ENCODE measurements at places on chromosomes 4 and X.

GRCh38 chr4:151100531-151100930, 1.1 kb downstream of the RPS3A start:
- no peak for DNase-seq

DNA sequence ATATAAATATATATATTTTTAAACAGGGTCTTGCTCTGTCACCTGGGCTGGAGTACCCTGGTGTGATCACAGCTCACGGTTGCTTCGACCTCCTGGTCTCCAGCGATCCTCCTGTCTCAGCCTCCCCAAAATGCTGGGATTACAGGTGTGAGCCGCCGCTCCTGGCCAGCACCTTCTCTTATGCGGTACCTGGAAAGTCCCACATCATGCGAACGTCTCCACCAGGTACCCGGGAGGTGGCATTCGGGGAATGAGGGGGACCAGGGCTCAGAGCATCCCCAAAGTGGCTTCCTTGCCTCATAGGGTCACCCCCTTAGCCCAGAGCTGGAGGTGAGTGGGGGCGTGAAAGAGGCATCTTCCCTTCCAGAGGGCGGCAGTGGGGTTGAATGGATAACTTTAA, 84.0 kb upstream of the PPP2R3B start:
- DNase-seq: no peak

DNA sequence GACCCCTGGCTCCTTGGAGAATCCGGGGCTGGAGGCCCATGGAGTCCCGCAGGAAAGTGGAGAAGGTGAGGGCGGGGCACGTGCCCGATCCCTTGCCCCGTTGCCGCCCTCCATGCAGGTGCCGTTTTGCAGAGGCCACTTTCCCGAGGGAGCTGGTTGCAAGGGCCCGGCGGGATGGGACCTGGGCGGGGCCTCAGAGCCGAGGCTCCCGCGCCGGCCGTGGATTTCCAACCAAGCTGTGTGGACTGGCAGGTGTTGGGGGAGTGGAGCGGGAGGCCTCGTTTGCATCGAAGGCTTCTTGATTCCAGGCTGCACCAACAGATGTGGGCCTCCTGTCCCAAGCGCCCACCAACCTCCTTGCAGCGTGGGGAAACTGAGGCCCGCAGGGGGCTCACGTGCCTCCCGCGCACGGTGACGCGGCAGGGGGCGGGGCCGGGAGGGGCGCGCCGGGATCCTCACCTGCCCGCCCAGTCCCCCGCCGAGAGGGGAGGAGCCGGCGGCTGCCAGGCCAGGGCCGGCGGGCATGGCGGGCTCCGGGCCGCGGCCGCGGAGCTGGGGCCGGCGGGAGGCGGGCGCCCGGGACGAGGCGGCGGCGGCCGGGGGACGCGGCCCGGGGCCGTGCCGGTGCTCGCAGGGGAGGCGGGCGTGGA, 24.9 kb downstream of the SH3BP2 start:
- DNase-seq: no peak

GRCh38 chrX:134868771-134869495, 121.9 kb upstream of the SMIM10 start:
- DNase-seq: no peak

- DNase-seq: no peak
Measured at GRCh38 chr4:891747-892146, 40.4 kb downstream of the GAK start.

GRCh38 chr4:169099771-169100180, 89.7 kb upstream of the CBR4 start:
- DNase-seq: no peak

DNA sequence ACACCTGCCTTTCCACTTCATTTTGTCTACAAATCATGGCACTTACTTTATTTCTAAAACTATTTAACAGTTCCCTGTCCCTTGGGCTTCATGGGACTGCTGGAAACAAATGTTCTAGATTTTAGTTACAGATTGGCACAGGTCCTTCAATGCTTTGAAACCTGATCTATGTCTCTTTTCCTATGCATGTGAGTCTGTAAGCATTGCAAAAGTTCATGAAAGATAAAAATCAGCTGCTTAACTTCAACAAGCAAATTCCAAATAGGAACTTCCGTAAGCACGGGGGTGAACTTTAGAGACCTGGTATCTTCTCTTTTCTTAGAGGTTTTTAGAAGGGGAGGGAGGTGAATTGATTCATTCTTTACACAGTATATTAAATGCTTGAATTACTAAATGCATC, 9.5 kb downstream of the LGI2 start:
- DNase-seq: no peak

DNA sequence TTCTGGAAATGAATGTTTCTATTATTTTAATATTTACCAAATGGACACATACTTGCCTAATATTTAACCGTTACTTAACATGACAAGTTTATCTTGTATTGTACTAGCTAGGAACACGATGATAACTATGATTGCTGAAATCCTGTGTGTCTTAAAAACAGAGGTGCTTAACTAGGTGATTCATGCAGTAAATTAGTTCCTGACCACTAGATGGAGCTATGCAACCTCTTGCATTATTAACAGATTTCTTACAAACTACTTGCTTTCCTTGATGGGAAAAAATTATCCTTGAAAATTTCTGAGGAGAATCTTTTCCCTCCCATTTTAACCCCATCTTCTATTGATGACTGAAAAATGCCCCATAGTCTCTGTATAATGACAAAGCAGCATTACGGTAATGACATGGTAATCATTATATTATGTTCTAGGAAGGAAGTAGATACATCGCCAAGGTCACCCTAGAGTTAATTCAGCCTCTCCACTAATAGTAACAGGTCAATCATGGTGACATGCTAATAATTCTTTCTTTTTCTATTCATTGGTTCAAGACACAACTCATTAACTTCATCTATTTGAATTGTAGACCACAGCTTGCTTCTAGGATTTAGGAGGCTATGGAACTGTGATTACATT, 844.2 kb downstream of the RAPGEF2 start:
- DNase-seq: no peak

DNA sequence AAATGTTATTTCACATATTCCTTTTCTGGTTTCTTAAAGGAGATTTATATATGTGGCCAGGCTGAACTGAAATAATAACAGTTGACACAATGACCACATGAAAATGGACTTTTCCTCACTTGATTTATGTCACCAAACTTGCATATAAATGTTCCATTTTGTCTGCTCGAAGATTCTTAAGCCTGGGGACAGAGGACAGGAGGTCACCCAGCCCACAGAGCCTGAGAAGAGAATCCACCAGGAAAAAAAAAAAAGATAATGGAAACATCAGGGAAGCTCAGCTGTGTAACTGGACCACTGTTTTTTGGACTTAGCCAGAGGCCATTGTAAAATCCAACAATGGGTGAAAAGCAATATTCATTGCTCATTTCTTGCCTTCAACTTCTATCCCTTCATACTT, 359.0 kb upstream of the FGF16 start:
- DNase-seq: no peak

- DNase-seq: no peak
Measured at GRCh38 chrX:135632353-135632752, 81.1 kb upstream of the CT45A1 start.

GRCh38 chrX:11781133-11781532, 23.1 kb downstream of the MSL3 start:
- no peak for DNase-seq

DNA sequence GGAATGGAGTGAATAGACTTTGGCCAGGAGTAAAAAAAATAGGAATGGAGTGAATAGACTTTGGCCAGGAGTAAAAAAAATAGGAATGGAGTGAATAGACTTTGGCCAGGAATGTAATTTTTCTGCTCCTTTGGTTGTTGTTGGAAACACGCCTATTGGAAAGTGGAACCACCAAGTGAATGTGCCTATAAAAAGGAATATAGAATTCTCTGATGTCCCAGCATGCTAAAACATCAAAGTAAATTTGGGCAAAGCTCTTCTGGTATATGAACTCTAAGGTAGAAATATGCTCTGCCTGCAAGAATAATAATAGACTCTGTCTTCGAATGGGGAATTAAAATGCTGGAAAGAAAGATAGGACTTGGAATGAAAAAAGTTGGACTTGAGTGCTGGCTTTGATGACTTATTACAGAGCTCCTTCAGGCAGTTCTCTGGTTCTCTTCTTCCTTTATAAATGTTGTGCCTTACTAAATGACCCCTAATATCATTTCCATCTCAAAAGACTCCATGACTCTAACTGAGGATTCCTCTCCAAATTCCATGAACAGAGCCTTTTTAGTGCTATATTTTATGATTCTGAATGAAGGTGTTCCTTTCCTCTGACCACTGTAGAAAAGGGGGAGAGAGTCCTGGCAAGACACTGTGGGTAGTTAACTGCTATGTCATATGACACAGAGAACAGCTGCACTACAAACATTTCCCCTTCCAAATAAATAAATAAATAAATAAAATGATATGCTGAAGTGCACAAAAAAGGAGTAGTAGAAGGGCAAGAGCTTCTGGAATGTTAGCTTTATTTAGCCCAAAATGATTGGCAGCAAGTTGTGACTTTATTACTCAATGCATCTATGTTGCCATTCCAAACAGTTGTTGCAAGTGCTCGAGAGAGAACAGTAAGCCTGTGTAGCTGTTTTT, 13.5 kb upstream of the GBA3 start:
- DNase-seq: no peak

DNA sequence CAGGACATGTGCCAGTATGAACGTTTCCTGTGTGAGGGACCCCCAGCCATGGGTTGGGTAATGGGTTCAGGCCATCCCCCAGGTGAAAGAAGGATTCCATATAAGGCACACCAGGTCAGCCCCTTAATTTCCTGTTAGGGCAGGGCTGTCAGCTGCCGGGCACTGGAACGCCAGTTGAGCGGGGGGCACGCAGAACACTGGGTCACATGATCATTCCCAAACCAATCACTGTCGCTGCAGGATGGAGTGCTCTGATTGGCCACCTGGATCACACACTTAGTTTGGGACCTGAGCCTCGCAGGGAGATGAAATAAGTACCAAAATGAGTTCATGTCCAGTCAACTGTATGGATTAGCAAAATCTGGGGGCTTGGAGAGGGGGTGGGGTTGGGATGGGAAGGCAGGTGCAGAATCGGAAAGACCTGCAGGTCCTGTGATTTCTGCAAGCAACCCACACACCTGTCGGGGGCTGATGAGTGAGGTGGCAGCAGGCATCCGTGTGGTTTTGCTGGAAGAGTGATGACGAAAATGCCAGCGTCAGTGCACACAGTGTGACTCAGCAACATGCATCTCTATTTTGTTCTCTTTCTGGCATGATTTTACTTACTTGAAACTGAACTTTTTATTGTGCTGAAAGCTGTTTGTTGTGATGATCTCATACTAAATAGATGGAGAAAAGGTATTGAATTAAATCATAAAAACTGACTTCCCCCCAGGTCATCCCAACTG, 32.2 kb downstream of the RNF212 start:
- DNase-seq: no peak

DNA sequence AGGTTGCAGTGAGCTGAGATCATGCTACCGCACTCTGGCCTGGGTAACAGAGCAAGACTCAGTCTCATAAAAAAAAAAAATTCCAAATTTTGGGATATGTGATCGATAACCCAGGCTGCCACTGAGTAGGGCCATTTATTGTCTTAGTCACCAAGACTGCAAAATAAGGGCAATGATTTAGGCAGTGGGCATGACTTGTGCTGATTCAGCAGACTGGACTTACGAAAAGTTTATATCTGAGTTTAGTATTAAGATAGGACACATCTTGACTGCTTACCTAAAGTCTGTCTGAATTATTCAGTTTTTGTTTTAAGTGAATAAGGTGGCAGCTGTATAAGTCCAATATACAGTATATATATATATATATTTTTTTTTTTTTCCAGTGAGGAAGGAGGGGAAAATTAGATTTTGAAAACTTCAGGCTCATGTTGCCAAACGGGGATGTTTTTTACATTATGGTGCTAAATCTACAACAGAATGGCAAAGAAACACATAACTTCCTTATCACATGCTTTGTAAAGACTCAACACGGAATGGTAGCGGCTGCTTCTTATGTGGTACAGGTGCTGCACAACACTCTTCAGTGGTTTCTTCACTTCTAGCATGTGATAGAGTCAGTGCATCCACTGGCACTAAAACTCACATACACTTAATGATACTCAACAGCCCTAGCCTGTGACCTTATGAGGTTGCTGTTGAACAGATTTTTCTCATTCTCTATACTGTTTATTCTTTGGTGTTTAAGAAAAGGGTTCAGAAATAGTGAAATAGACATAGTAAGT, 6.5 kb downstream of the TEX13D start:
- no peak for DNase-seq

GRCh38 chrX:34917146-34917545, 25.4 kb upstream of the FAM47B start:
- no peak for DNase-seq

GRCh38 chrX:49701323-49701722, 5.5 kb upstream of the PAGE1 start:
- DNase-seq: no peak

- no peak for DNase-seq
Measured at GRCh38 chrX:97564496-97564895, 680.8 kb downstream of the RPA4 start.

DNA sequence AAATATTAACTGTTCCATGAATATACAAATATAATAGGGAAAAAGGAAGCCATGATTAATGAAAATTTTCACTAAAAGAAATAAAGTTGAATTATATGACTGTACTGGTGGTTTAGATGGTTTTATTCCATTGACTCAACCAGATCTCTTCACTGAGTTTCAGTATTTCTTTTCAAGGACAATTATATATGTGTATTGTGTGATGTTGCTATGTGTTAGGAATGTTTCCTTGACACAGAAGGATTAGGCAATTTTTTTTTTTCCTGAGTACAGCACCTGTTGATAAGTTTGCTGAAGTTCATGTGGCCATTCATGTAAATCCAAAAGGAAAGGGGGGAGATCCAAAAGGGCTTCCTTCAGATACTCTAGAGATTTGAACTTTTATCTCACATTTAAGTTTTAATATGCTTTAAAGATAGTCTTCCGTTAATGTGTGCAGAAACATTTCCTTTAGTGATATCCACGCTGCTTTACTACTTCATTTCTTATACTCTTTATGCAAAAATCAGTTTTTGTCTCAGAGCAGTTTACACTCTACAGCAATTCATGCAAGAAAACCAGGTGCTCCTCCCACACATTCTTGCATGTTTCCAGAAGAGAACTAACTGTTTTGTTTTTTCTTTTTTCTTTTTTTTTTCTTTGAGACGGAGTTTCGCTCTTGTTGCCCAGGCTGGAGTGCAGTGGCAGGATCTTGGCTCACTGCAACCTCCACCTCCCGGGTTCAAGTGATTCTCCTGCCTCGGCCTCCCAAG, 249.1 kb downstream of the RPA4 start:
- no peak for DNase-seq

GRCh38 chr4:118398226-118399090, 45.7 kb upstream of the PRSS12 start:
- no peak for DNase-seq

Data from stimulated activated CD4-positive, alpha-beta T cell treated with anti-CD3 and anti-CD28 coated beads, TNF-alpha, amount 100 ng/mL, for 24 hours (primary cell).